NCI-H226 (cell line): ENCODE measurements at places on chromosomes 2 and 18.
A peak's percentile ranks its signal among the peaks of the same experiment; 100 is the strongest.

DNA sequence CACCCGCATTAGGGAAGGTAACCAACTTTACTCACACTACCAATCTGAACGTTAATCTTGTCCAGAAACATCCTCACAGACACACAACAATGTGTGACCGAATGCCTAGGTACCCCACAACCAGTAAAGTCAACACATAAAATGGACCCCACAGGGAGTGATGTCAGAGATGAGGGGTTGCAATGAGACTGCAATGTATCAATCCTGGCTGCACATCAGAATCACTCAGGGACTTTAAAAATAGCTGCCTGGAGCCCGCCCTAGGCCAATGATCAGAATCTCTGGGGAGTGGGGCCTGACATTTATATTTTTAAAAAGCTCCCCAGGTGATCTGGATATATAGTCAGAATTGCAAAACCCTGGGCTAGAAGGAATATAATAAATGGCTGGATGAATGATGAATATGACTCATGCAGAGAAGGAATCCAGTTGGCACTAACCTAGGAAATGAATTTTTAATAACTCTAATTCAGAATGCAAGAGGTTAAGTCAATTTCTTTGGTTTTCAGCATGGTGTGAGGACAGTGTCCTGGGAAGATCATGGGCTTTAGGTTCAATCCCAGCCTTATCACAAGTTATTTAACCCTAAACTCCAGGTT is 92.8 kb downstream of the COLEC12 start:
- DNase-seq = peak; percentile 43

GRCh38 chr18:56453631-56454030 is 184.8 kb downstream of the TXNL1 start:
- DNase-seq = no peak

- DNase-seq = peak; percentile 19
These were observed 1.1 kb downstream of the TLK1 start for GRCh38 chr2:171159372-171160118.

DNA sequence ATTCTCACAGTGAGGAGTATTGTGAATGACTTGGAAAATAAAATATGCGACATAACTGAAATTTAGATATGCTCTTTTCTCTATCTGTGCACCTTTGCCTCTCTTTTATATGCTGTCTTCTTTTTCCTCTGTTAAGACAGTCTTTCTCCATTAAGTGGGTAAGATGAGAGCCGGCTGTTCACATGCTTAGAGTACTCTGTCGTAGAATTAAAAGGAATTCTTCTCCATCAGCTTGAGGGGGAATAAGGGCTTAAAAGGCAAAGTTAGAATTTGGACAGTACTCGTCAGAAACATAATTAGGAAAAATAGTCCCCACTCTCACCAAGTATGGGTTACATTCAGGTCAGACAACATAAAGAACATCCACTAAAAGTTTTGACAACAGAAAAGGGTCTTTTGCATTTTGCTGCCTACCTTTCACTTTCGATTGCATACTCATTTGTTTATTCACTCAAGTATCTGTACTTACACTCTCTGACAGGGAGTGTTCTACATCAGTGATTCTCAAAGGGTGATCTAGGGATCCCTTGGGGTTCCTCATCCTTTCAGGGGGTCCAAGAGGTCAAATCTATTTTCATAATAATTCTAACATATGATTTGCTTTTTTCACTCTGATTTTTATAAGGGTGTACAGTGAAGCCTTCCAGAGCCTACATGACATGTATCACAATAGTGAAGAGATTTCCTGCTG is 48.0 kb downstream of the ARHGAP15 start:
- DNase-seq = no peak

DNA sequence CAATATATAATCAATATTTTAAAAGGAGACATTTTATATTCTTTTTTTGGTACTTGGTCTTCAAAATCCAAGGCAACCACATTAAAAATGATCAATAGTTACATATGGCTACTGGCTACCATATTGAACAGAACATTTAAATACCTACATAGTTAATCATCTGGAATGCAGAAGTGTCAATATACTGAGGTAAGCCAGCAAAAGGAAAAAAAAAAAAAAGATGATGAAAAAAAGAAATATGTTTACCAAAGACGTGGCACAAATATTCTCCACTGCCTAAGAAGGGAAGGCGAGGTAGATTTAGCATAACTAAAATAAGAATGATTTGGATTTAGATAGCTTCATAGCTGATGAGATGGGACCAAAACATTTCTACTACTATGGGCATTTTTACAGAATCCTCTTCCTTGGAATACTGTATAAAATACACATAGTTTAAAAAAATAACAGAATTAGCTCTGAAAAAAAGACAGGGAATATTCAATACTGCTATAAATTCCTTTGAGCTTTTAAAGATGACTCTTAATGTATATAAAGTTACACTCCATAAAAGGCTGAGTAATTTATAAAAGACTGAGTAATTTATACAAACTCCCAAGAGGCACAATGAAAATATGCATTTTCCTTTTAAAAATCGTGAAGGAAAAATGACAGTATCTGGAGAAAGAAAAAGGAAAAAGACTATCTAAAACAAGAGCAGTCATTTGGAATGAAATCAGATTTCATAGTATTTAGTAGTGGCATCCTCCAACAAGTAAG is 63.5 kb downstream of the CDH2 start:
- DNase-seq = no peak

DNA sequence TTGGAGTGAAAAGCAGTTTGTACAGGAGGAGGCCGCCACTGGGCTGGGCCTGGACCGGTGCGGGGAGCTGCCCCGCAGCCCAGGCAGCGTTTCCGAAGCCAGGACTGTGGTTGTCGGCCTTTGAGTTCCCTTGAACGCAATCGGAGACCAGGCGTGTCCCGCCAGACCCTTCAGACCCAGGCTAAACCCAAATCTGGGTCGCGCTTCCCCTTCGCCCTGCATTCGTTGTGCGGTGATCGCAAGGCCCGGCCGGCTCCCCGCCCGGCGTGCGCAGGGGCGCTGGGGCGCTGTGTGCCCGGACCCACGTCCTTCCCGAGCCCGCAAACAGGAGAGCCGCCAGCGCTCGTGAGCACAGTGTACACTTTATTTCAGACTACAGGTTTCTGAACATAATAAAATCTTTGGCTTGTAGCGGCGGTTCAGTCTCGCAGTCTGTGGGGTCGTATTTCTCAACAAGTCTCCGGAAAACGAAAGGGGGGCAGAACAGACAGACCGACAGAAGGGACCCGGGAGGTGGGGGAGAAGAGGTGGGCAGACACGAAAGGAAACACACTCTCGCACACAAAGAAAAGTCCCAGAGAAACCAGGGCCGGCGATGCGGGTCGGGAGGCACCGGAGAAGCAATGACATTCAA is 5.5 kb downstream of the EN1 start:
- DNase-seq = no peak

- DNase-seq = no peak
These were observed 186.7 kb downstream of the CTIF start for GRCh38 chr18:48725562-48725961.

GRCh38 chr2:197356136-197356535 is 45.6 kb upstream of the ANKRD44 start:
- DNase-seq = no peak

DNA sequence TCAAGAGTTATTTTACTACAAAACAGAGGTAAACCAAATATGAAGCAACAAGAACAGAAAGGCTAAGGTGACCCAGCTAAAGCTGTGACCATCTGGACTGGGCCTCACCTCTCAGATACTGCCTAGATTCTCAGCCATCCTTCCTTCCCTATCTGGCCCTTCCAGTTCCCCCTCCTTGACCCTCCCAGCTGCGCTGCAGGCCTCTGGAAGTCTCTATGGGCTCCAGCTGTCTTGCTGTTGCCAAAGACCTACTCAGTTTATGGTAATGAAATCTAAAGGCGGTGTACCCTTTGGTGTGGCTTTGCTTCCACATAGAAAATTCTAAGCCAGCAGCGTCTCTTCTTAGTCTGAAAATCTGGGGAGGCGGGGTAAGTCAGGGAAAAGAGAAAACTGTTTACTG is 55.7 kb downstream of the ARHGEF33 start:
- no peak for DNase-seq

GRCh38 chr2:124983595-124983994 is 958.5 kb downstream of the CNTNAP5 start:
- DNase-seq = no peak

DNA sequence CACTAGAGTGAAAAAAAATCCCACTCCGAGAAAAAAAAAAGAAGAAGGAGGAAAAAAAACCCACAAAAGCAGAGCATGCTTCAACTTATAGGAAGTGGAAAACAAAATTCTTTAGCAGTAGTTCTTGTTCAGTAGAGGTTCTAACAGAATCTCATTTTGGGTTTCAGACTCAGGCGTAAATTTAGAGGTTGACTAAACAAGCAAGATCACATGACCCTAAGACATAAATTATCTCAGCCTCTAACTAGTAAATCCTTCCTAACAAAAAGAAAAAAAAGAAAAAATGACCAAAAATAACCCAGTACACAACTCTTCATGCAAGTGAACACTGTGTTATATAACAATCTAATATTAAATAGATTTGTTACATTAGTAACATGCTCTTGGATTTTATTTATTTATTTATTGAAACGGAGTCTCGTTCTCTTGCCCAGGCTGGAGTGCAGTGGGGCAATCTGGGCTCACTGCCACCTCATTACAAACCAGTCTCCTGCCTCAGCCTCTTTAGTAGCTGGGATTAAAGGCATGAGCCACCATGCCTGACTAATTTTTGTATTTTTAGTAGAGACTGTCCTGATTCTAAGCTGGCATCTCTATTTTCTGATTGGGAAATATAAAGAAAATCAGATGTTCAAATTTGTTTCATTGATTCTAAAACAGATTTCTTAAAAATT is 35.4 kb downstream of the PPP4R3B start:
- DNase-seq = no peak

GRCh38 chr2:64025741-64026140 is 6.5 kb upstream of the VPS54 start:
- DNase-seq = no peak

GRCh38 chr2:239359196-239359912 is 41.5 kb downstream of the HDAC4 start:
- no peak for DNase-seq

DNA sequence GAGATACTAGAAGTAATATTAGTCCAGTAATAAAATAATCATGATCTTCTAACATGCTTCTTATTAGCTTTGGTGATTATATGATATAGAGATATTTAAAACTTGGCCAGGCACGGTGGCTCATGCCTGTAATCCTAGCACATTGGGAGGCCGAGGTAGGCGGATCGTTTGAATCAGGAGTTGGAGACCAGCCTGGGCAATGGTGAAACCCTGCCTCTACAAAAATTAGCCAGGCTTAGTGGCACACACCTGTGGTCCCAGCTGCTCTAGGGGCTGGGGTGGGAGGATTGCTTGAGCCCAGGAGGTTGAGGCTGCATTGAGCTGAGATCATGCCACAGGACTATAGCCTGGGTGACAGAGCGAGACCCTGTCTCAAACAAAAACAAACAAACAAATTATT is 87.0 kb downstream of the WDR7 start:
- no peak for DNase-seq

GRCh38 chr2:96184989-96185388 is 23.6 kb downstream of the STARD7 start:
- no peak for DNase-seq

DNA sequence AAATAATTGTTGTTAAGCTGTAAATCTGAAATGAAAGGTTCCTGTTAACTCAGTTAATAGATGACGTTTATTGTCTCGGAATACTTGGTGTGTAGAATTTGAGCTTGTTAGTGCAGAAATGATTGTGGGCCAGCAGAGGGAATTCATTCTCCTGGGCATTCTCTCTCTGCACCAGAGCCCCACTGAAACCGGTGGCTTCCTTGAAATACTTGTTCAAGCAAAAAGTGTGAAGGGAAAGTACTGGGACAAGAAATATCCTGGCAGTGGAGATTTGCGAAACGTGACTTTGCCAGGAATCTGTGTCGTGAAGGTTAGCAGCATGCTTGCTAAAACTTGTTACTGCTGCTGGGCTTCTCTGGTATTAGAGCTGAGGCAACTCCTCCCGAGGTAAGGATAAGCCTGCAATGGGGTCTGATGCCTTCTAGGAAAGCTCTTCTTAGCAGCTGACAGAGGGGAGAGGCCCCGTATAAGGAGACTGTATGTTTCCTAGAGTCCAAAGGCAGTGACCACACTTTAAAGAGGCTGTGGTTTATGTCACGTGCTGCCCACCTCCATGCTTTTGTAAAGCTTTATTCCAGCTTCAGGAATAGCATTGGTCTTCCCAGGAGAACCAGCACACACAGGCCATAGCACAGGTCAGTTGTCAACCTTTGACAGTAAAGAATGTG is 2.0 kb downstream of the ITGA6 start:
- no peak for DNase-seq

- no peak for DNase-seq
These were observed 762.2 kb upstream of the CNTNAP5 start for GRCh38 chr2:123262856-123263255.

GRCh38 chr2:132915812-132916549 is 246.0 kb upstream of the LYPD1 start:
- no peak for DNase-seq

DNA sequence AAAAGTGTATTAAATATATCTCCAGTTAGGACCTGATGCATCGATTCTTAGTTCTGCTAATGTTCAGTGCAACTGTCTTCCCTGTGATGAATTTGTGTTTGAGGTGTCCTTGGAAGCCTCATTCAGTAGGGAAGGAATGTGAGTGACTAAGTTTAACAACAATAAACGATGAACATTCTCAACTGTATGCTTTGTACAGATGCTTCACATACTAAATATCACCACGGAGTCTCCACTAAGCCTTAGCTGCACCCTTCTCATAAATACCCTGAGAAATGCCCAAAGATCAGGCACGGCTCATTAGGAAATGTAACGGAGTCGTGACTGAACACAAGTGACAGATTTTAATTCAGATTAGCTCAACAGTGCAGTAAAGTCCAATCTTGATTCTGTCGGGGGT is 24.4 kb upstream of the AGFG1 start:
- DNase-seq = no peak

DNA sequence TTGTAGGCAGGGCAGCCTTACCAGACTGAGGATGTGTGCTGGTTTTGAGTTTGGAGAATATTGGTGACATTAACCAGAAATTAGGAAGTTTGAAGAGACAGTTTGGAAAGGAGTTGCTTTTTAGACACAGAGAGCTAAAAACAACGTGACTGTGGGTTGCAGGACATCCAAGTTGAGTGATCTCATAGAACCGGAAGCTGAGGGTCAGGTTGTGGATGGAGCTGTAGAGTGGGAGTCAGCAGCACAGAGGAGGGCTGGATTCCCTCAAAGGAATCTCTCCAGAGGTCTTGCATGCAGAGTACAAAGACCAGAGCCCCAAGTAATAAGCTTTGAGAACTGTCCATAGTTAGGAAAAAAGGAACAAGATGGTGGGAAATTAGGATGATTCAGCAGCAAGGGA is 9.3 kb downstream of the MAPRE3 start:
- DNase-seq = no peak
